ENCODE measurements at places on chromosomes 12 and 14.

DNA sequence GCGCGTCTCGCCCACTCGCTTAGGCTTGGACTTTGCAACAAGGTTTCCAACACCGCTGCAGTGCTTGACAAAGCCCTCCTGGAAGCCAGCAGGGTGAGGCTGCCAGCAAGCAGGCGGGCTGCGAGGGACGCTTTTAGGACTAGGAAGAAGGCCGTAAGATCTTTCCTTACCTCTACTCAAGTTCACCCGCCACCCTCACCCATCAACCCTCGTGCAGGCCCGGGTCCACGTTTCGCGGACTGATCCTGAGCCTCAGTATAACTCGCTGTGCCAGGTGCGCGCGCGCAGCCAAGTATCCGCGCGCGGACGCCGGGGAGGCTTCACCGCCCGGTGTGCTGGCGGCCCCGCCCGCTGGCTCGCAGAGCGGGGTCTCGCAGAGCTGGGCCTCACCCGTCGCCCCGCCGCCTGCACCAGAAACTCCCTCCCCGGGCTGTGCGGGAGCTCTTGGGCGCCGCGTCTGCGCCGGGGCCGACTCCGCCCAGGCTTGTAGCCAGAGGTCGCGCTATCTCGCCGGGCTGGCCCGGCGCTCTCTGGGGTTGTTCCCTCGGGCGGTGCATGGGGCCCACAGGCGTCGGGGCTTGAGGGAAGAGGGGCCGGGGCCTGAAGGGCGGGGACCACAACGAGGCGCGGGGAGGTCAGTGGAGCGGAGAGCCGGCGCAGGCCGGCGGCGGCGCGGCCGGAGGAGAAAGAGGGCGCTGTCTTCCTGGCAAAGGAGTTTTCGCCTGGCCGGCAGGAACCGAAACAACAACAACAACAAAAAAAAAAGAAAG is 7.6 kb upstream of the SIX1 start:
- no peak for DNase-seq

- DNase-seq, result peak; percentile 86
Observed at GRCh38 chr12:24198936-24199671, 249.6 kb upstream of the SOX5 start.

DNA sequence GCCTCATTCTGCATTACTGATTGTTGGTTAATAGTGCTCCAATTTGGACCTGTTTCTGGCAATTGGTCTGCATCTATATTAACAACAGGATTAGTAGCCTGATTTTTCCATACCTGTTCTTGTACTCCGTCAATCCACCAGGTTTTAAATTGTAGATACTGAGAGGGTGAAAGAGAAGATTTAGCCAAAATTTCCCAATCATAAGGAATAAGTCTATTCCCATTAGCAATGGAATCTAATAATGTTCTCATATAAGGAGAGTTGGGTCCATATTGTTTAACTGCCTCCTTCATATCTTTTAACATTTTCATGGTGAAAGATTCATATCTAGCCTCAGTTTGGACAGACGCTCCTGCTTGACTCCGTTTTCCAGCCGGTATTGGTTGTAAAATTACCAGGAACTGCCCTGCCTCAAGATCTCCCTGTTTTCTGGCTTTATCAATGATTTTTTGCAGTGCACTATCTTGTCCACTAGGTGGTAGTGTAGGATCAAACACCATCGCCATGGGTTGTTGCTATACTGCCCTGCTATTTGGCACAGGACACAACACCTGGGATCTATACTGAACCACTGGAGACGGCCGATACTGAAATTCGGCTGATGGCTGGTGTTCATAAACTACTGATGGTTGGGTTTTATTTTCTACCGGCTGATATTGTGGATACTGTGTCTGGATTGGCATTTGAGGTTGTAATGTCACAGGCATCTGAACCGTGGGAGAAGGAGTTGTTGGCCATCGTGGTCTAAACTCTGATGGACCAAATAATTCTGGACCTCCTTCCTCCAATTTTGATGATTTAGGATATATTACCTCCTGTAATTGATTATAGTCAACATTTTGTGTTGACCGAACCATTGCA is 25.2 kb downstream of the DHRS4L2 start:
- DNase-seq, result no peak

DNA sequence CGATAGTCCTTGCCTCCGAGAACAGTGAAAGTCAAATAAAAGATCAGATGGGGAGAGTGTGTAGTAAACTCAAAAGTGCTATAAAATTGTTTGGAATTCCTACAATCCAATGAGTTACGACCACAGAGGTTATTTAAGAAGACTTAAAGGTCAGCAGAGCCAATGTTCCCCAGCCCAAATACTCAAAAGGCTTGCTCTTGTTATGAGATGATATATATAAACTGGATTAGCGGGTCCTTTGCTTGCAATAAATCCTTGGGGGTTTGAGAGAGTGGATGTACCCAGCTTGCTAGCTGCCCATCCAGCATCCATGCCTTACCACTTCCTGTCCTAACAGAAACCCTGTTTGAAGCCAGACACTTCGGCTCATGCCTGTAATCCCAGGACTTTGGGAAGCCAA is 29.0 kb upstream of the MED13L start:
- no peak for DNase-seq

DNA sequence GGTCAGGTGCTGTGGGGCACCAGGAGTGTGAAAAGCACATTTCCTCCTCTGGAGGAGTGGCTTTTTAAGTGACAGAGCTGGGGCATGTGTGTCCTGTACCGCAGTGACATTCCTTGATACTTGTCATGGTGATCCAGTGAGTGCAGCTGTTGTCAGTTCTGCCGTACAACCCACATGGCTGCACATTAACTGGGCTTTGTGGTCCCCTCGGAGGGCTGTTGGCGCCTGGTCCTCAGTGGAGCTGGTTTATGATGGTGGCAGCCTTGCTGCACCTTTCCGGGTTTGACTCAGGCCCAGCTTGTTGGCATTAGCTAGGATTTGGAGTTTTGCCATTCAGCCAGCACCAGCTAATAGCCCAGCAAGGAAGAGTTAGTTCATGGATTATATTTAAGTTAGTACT is 77.0 kb downstream of the SLC25A47 start:
- DNase-seq, result no peak

- DNase-seq, result no peak
Observed at GRCh38 chr14:100528962-100529560, 58.2 kb downstream of the BEGAIN start.

DNA sequence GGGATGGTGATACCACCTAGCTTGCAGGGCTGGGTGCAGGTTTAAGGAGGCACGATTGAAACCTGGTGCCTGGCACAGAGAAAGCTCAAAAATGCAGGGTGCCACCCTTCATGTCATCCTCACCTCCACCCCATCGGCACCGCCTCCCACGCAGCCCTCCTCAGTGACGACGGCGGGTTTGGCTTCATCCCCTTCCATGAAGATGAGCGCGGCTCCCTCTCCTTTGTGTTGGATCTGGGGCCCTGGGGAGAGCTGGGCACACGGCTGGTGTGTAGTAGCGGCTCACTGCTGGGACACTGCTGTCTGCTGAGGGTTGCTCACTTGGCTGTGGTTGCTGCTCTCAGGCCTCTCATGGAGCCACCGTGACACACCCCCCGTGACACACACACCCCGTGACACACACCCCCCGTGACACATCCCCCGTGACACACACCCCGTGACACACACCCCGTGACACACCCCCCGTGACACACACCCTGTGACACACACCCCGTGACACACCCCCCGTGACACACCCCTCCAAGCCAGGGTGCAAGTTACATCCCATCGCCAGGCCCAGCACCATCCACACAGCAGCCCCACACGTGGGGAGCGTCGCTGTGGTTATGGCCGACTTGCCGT is 42.9 kb upstream of the FZD10 start:
- no peak for DNase-seq

GRCh38 chr12:45268672-45269411 is 52.9 kb downstream of the ANO6 start:
- peak; percentile 98 for DNase-seq

DNA sequence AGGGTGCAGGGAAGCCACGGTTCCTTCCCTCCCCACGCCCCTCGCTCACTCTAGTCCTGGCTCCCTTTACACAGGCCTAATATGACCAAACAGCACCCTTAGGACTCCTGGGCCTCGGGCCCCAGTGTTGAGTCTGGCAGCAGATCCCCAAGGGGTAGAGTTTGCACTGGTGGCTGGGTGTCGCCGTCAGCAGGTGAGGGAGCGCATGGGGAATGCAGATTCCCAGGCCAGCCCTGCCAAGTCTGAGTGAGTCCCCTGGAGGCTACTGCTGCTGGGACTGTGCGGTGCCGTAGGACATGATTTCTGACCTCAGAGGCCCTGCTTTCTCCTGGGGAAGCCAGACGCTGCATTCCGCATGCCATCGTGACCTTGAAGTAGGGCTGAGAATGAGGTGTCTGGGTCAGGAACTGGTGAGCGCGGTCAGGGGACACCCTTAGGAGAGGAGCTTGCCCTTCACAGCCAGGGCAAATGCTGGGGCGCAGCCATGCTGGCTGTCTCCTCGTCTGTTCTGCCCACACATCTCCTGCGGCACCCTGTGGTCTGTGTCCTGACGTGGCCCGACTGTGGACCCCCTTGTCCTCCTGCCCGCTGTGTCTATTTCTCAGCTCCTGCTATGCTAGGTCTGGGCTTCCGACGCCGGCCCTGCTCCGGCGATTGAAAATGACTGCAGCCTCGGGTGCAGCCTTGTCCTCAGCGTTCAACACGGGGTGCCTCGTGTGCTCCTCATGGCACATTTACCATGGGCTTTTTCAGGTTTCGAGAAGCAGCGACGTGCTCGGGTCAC is 37.6 kb upstream of the PRMT8 start:
- DNase-seq, result no peak

DNA sequence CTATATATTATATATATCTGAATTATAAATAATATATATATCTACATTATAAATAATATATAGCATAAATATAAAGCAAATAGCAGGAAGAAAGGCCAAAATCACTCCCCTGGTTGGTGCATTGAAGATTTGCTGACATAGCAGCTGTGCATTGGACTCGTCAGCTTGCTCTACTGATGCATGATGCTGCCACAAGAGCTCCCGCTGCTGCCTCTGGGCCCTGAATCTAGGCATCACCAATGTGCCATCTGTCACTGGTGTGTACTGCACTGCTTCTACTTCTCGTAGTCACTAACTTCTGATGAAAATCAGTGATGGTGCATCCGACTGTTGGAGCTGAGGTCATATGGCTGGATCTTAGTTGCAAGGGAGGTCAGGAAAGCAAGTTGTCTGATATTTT is 205.0 kb downstream of the ADAMTS20 start:
- DNase-seq, result no peak

- DNase-seq, result no peak
Observed at GRCh38 chr12:115169981-115170380, 486.0 kb upstream of the TBX3 start.

DNA sequence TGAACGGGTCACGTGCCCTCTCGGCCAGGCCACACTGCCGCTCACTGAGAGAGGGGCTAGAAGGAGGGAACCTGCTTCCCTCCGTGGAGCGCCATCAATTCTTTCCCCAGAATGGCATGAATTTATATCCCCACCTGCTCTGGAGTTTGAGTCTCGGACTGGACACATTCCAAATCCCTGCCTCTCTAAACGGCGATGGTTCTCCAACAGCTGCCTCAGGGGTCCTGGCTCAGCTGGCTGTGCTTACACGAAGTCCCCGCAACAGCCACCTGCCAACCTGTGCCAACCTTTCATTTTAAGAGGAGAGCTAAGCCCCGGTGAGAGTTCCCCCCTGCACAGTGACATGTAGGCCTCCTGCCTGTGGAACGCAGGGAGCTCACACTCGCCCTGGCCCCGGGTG is 73.2 kb downstream of the RIMBP2 start:
- no peak for DNase-seq

GRCh38 chr12:130249376-130249775 is 87.1 kb downstream of the FZD10 start:
- DNase-seq, result no peak

DNA sequence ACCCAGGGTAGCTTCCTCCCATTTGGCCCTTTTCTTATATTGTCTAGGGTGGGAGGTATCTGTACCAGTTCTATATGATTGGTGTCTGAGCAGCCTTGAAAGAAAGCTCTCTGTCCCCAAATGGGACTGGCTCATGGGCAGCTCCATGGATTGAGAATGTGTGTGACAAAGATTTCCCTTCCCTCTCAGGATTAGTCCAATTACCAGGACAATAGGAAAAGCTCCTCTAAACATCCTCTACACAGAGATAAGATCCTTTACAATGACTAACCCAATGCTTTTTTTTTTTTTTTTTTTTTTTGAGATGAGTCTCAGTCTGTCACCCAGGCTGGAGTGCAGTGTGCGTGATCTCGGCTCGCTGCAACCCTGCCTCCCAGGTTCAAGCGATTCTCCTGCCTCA is 112.1 kb downstream of the SLC35F4 start:
- DNase-seq, result no peak

DNA sequence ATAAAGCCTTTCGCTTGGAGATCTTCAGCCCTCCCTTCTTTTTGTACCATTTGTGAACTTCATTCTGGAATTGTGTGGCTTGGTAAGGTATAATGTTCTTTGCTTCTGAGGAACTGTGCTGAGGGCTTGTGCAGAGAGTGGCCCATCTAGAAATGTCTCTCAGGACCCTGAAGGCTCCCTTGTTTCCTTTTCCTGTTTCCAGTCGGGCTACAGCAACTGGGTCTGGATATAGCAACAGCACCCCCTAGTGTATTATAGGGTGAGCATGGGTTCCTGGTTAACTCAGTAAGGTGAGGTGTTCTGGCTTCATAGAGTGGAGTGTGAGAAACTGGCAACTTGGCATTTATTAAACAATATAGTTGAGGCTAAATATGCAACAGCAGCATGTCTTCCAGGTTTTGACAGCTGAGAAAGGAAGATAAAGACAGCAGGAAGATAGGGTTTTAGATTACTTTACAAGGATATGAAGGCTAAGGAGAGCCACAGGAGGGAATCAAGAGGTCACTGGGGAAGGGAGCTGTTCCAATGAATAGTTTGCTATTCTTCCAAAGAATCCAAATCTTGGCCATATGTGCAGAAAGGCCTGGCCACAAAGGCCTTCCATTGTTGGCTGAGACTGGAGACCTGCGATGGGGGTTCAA is 49.1 kb upstream of the RNU6-8 start:
- peak; percentile 46 for DNase-seq

GRCh38 chr14:68214431-68214830 is 394.9 kb downstream of the RAD51B start:
- no peak for DNase-seq

DNA sequence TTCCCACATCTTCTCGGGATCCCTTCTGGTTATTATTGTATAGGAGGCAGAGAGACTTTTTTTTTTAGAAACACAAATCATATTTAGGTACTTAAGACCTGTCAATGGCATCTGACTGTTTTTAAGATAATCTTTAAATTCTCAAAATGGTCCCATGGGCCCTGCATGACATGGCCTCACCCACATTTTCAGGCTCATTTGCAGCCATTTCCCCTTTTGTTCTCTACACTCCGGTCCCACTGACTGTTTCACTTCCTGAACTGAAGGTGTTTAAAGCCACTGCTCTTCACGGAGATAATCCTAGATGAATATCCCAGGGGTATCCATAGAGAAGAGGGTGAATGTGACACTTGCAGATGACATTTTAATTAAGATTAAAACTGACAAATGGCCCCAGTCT is 12.3 kb upstream of the C12orf71 start:
- no peak for DNase-seq

- DNase-seq, result no peak
Observed at GRCh38 chr12:49098035-49098451, 3.4 kb upstream of the DHH start.

- DNase-seq, result no peak
Observed at GRCh38 chr14:63435204-63435603, 108.0 kb downstream of the PPP2R5E start.
